NCI-H2029 (cell line): ENCODE measurements at places on chromosomes 5 and 9.

DNA sequence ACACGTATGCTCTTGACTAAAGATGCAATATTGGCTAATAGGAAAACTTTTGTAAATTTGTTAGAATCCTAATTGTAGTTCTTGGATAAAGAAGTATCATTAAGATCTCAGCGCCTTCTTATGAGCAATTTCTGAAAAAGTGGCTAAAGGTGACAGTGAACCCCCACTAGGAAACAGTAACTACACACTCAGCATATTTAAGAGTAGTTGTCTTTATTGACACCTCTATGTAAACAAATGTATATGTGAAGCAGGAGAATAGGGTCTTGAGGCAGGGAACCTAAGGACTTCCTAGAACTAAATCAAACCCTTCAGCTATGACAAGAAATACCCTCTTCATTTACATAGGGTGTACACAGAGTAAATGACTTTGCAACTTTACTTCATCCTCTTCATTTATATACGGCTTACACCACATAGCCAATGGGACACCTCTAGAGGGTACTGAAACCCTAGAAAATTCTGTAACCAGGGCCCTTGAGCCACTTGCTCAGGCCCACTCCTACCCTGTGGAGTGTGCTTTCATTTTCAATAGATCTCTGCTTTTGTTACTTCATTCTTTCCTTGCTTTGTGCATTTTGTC, 2.8 kb downstream of the NIPSNAP3A start:
- no peak for DNase-seq

DNA sequence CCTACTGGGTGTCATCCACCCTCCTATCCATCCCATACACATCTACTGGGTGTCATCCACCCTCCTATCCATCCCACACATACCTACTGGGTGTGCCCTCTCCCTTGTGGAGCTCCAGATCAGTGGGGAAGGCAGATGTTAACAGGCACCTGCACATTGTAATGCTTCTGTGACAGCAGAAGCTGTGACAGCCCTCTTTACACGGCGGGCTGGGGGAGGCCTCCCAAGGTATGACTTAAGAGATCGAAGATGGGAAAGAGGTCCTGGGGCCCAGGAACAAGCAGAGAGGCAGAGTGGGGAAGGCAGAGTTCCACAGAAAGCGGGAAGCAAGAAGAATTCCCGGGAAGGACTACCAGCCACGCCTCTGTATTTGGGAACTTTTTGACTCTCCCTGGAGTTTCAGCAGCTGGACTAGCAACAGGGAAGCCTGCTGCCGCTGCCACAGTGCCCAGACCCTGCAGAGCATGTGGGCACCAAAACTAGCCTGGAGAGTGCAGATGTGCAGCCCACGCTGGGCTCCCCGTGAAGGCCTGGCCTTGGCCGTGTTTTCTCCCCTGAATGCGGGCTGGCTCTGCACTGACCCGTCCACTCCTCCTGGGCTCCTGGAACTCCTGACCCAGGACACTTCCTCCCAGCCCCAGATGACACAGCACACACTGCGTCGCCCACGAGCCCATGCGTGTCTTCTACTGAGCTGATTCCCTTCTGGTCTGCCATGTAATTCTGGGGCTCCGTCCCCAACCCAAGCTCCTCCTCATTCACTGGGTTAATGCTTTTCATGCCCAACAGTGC, 9.3 kb downstream of the TOR1A start:
- no peak for DNase-seq

- DNase-seq = peak; percentile 89
These were observed 52.8 kb downstream of the CAST start for GRCh38 chr5:96714951-96715451.

DNA sequence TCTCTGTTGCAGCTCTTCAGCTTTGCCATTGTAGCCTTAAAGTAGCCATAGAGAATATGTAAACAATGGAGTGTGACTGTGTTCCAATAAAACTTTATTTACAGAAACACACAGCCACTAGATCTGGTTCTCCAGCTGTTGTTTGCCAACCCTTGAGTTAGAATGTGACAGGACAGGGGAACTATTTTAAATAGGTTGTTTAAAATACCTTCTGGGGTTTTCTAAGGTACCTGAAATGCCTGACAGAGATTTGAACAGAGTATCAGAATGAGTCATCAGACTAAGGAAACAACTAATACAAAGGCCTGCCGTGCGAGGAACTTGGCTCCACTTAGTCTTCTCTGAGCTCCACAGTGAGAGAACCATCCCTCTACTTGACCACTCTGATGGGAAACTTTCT, 85.4 kb downstream of the HSD17B4 start:
- DNase-seq = peak; percentile 3

DNA sequence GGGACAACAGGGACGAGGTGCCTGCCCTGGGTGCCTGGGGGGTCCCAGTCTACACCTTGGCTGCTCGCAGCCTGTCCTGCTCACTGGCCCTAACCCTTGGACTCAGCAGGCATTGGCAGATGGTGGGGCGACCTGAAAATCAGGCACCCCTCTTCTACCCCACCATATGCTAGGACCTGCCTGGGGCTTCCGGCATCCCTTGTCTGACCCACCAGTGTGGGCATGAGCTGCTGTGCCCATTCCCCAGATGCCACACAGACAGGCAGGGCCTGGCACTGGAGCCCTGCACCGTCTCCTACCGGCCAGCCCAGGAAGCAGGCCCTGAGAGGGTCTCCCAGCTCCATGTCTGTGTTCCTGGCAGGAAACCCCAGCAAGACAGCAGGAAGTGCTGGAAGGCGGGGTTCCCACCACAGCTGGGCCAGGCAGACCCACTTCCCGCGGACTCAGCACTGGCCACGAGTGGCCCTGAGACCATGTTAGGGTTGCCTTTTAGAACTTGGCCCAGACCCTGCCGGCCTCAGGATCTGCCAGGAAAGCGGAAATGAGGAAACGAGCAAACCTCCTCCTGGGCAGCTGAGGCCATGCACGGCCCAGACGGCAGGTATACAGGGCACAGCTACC, 3.1 kb downstream of the NINJ1 start:
- no peak for DNase-seq

- no peak for DNase-seq
These were observed 276.8 kb downstream of the MCTP1 start for GRCh38 chr5:95007921-95008597.

DNA sequence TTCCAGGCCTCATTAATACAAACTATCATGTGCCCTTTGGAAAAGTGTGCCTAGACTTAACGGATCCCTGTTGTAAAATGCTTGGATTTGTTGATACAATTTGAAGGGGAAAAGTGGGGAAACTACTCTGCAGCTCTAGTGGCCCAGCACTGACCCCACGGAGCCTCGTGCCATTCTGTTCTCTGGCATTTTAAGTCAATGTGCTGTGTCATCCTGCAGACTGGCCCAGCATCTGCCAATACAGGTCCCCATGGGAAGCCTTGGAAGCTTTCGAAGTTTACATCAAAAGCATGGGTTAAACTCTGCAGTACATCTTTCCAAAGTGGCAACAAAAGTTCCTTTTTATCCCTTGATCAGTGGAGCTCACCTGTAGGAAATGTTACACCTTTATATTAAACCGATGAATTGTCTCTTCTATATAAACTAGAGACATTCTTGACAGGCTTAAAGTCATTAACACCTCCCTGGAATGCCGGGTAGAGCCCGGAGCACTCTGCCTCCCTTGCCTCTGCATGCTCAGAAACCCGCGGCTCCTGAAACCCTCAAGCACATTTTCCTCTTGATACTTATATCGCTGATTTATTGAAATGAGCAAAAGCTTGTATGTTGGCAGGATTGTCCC, 596.0 kb upstream of the ADAMTS16 start:
- DNase-seq = no peak

DNA sequence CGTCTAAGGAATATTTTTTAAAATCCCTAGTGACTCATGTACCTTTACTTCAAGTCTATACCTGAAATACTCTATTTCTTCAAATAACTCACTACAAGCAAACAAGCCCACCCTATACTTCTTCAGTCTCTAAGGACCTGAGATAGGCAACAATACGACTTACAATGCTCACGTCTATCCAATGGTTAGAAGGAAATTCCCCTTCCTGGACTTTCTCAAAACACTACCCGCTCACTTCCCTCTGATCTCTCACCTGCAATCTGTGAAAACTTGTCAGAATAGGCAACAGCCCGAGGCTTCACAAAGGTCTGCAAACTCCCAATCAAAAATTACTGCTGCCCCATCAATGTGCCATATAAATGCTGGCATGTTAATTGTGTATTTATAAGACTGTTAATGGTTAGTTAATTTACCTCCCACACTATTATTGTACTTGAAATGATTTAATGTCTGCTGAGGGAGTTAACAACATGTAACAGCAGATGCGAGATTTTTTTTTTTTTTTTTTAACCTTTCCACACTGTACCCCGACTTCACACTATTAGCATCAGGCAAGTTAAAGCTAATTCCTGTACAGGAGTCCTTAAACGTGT, 27.3 kb downstream of the MAPKAP1 start:
- no peak for DNase-seq

DNA sequence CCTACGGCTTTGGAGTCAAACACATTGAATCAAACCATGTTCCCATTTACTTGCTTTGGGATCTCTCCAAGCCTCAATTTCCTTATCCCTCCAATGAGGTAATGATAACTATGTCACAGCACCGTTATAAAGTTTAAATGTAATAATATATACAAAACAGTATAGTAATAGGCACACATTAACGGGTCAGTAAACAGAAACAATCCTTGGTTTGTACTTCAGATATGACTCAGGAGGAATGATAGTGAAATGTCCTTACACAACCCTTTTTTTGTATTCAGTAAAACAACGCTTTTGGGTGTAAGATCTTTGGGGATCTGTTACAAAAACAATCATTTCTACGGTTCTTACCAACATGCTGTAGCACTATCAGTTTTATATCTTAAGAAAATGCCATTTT, 178.5 kb upstream of the GNA14 start:
- DNase-seq = no peak

- no peak for DNase-seq
These were observed 103.1 kb upstream of the MYO10 start for GRCh38 chr5:17039170-17039569.
